ENCODE measurements at places on chromosomes 12 and 14.

GRCh38 chr12:52178984-52179383 lies 12.8 kb downstream of the KRT80 start:
- DNase-seq, result no peak

GRCh38 chr12:6914246-6914946 lies at the start of gene ENO2:
ENO2 (plus strand) TSS chr12:6914580; CDS start chr12:6915833, 1,253 bp downstream.
- DNase-seq, result peak; percentile 38

- DNase-seq, result peak; percentile 32
These were observed 4.1 kb upstream of the CCND2 start for GRCh38 chr12:4269279-4269991.

- peak; percentile 50 for DNase-seq
These were observed 51.2 kb upstream of the TMPO start for GRCh38 chr12:98464190-98464589.

- no peak for DNase-seq
These were observed 136.3 kb upstream of the DHRS4 start for GRCh38 chr14:23817164-23817767.

GRCh38 chr12:88113871-88114270 lies 28.0 kb downstream of the CEP290 start:
- DNase-seq, result no peak
